ENCODE measurements at places on chromosomes 6 and 20.

DNA sequence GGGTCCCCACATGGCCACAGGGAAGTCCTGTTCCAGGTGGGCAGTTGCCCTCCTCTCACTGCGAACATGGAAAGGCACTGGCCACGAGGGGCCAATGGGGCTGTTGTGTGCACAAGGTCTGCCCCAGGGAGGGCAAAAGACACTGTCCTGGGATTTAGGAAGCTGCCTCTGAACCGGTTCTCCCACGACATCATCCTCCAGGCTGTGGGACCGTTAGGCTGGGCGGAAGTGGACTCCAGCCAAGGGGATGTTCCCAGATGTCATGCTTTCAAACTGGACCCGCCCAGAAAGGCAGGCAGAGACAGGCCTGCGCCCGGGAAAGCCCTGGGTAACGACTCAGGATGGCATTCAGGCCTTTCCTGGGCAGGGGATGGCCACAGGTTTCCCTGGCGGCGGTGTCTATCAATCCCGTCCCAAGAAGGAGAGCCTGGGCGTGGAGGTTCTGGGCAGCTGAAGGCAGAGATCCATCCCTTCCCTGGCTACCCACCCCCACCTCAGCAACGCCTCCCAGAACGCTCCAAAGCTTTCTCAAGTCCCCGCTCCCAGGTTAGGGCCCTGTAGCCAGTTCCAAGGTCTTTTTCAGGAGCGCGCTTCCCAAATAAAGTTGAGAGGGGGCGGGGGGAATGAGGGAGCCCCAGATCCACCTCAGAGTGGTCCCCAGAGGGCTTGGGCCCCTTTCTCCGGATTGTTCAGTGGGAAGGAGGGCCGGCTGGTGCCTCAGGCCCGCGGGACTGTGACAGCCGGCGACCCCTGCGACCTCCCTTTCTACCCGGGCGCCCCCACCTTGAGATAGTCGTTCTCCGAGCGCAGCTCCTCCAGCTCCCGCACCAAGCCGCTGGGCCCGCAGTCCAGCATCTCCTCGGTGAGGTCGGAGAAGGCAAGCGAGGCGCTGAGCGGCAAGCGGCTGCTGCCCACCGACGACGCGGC is 13.8 kb upstream of the TLDC2 start:
- no peak for DNase-seq

- no peak for DNase-seq
These were observed 140.4 kb downstream of the HDGFL1 start for GRCh38 chr6:22709803-22710202.

GRCh38 chr6:76742919-76743318 is 670.5 kb upstream of the IMPG1 start:
- DNase-seq, result no peak

GRCh38 chr6:21478883-21479539 is 114.5 kb upstream of the SOX4 start:
- DNase-seq, result no peak

DNA sequence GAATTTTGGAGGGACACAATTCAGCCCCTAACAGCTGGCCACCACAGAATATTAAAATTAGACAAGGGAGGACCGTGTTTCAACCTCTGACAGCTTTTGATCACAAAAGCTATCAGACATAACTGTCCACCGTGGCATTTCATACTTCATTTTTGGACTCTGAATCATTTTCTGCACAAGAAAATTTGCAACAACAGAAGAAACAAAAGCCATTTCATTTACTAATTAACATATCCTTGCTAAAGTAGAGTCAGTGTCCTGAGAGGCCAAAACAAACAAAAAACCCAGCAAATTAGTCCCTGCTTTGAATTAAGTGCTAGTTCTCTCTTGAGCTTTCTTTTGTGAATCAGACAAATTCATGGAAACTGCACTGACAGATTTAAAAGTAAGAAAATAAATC is 17.6 kb upstream of the COL12A1 start:
- DNase-seq, result no peak

DNA sequence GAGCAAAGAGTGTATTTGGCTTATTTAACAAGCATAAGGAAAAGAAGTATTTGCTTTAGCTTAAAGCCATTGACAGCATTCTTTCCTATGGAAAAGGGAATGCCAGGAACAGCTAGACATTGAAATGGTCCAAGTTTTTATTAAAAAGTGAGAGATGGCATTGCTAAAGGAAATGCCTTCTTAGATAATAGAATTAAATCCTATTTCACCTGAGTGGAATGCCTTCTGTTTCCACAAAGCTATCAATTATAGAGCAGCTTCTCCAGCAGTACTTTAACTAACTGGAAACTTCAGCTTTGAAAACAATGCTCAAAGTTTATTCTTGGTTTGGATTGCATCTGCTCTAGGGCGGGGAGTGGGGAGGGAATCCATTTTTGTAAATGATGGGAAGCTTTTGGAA is 85.1 kb upstream of the CNKSR3 start:
- DNase-seq, result no peak

GRCh38 chr6:131683479-131683878 is 17.7 kb downstream of the OR2A4 start:
- DNase-seq, result no peak

GRCh38 chr6:115896538-115897129 is 164.1 kb downstream of the FRK start:
- DNase-seq, result no peak

DNA sequence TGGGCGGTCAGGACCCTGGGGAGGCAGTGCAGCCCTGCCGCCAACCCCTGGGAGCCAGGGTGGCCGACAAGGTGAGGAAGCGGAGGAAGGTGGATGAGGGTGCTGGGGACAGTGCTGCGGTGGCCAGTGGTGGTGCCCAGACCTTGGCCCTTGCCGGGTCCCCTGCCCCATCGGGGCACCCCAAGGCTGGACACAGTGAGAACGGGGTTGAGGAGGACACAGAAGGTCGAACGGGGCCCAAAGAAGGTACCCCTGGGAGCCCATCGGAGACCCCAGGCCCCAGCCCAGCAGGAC is 4.0 kb upstream of the COL9A3 start:
- no peak for DNase-seq

GRCh38 chr20:8376940-8377339 is 244.9 kb downstream of the PLCB1 start:
- no peak for DNase-seq

- DNase-seq, result no peak
These were observed 361.1 kb downstream of the NRN1 start for GRCh38 chr6:5645328-5646290.

DNA sequence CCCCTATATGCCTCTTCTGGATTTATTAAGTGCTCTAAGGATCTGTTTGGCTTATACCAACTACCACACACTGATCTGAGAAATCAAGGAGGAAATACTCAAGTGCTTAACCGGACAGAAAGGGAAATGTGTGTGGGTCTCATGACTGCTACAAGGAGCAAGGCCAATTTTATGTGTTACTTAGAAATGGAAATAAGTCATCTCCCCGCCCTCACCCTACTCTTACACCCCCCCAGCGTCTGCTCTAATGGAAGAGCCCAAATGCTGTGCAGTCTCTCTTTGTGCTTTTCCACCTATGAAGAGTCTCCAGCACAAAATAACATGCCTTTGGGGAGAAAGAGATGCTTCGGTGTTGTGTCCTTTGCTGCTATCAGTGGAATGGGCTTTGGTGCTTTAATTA is 428.8 kb upstream of the ARID1B start:
- no peak for DNase-seq

DNA sequence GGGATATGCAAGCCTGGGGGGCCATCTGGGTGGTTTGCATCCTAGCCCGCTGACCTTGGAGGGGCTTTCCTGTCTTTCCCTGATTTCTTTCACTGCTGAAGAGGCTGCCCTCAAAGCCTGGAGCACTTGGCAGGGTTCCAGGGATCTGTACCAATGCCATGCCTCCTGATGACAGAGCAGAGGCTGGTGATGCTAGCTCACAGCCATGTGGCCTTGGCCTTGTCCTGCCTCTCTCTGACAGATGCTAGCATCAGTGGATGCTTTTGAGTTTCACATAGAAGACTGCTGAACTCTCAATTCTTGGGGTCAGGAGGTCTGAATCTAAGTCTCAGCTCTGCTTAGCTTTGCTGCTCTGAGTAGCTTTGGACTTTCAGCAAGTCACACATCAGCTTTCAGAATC is 21.9 kb upstream of the RREB1 start:
- DNase-seq, result no peak

GRCh38 chr6:154468760-154469159 is 41.7 kb downstream of the CNKSR3 start:
- no peak for DNase-seq

DNA sequence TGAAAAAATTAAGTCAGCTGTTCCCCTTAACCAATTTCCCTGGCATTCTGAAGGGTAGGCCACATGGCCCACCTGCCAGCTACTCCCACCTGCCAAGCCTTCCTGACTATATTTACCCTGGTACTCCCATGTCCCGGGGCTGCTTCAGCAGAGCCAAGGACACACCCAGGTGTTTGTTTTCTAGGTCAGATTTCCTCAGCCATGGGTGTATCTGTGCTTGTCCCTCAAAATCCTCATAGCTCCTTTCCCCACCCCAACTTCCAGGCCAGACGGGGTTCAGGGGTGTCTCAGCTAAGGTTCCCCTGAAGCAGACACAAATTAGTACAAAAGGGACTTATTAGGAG is 139.4 kb upstream of the CDYL start:
- DNase-seq, result no peak

GRCh38 chr20:31538326-31538725 is 24.1 kb downstream of the HM13 start:
- no peak for DNase-seq

GRCh38 chr6:47009583-47009982 is 32.5 kb downstream of the ADGRF1 start:
- DNase-seq, result no peak

DNA sequence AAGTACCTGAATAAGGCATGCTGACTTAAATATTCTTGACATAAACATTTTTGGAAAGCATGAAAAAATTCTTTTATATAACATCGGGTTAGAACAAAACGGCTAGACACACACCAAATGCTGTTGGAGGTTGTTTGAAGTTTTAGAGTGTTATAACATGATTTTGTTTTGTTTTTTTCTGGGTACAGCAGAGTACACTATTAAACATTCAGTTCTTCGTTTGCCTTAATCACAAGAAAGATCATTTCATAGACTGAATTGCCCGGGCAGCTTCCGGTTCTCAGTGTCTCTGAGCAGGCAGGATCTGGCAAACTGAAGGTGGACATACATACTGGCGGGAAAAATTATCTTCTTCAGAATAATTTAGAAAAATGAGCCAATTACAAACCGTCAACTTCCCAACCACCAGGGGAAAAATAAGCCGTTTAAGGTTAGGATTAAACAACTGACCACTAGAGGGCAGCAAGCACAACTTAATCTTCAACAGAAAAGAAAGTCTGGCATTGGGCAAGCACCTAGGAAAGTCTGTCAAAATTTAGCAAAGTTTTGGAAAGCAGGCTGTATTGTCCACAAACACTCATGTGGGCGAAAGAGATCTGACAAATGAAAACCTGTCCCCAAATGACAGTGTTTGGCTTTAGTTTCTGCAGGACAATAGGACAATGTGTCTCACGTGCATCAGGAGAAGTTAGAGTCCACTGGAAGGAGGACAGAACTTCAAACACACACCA is 15.0 kb downstream of the ZNF217 start:
- peak; percentile 46 for DNase-seq

DNA sequence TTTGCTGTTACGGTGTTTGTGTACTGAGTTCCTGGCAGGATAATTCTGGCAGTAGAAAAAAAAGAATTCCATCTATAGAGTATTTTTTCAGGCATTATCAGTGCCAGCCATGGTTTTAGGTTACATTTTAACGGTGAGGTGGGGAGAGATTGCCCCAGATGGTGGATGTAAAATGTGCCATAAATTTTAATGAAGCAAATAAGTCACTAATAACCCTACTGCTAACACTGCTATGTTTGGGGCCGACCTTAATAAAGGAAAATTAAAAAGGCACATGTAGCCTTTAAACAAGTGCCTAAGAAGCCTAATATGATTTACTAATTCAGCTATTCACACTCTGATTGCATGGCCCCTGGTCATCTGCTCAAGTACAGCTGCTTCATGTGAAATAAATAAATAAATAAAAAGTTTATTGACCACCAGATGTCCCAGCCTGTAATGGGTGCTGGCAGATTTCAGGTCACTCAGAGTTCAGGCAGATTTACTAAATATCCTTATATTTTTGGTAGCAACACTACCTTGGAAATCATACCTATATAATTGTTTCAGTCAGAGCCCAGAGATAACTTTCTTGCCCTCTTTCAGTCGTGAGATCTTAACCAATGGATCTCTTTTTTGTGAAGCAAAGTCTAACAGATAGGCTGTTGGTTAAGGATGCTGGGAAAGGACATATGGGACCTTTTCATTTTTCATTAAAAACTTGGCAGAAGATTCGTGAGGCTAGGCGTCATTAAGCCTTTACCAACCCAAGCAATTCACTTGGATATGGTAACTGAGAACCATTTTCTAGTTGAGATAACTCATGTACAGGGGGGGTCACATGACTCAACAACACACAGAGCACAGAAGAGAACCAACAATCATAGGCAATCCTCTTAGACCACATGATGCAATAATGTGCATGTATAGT is 495.0 kb upstream of the NRSN1 start:
- no peak for DNase-seq

- DNase-seq, result no peak
These were observed 4.4 kb upstream of the C20orf144 start for GRCh38 chr20:33657704-33658095.

DNA sequence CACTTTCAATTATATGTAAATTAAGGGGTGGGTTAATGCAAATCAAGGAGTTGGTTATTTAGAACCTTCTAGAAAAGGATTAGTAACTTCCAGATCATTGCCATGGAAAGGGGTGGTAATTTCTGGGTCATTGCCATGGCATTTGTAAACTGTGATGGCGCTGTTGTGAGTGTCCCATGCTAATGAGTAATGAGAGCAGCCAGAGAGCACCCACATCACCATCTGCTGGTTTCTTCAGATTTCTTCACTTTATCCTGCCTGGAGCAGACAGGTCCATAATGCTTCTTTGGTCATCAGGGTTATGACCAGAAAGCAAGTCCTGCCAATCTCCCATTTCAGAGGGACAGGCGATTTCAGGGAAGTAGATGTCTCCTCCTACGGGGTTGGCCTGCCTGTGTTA is 311.3 kb upstream of the CNR1 start:
- no peak for DNase-seq

DNA sequence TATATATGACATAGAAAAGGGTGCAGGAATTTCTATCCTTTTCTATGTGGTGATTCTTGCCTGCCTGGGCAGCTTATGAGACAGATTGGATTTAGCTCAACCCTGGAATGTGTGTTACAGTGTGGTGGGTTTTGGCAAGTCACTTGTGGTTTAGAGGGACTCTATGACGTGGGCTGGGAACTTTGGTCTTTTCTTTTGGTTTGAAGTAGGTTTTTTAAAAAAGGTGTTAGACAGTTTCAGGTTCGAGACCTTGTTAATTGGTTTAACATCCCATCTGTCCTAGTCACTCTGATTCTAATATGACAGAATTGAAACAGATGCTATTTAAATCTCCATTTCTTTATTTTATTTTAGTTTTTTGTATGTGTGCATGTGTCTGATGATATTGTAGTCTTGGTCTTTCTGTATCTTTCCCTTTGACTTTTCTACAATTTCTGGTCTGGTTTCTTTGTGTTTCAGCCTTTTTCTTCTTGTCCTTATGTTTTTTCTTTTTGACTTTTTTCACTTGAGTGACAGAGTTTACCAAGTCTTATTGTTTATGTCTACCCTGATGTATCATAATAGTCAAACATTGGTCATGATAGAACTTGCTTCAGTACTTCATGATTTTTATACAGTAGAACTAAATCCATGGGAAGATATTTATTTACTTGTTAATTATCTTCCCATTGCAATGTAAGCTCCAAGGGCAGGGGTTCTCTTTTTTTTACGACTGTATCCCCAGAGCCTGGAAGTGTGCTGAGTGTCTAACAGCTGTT is 174.3 kb downstream of the CDKAL1 start:
- no peak for DNase-seq
